NCI-H1694 treated with DMSO at 0.1 percent for 48 hours (cell line): ENCODE measurements at places on chromosomes 4 and X.
A peak's percentile ranks its signal among the peaks of the same experiment; 100 is the strongest.

DNA sequence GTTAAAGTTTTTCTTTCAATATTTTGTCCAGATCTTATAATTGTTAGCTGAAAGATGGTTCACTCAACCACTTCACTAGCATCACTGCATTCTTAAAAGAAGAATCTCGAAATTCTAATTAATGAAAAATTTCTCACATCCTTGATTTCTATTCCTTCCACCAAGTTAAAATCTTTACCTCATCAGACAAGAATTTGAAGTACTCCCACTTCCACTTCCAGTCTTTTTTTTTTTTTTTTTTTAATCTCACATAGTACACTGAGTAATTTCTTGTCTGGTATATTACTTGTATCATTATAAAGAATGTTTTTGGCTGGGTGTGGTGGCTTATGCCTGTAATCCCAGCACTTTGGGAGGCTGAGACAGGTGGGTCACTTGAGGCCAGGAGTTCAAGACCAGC, 73.2 kb downstream of the FBXW7 start:
- DNase-seq, result no peak

GRCh38 chr4:125582302-125582701, 267.5 kb downstream of the FAT4 start:
- no peak for DNase-seq

- DNase-seq, result no peak
These were observed 27.3 kb downstream of the ABCE1 start for GRCh38 chr4:145125396-145125795.

- DNase-seq, result no peak
These were observed 2.3 kb downstream of the PGRMC2 start for GRCh38 chr4:128285085-128285997.

- DNase-seq, result no peak
These were observed 1.3 kb upstream of the JAKMIP1 start for GRCh38 chr4:6201580-6202091.

- no peak for DNase-seq
These were observed 36.6 kb downstream of the CCNG2 start for GRCh38 chr4:77193511-77194102.

- no peak for DNase-seq
These were observed 131.3 kb downstream of the IL1RAPL2 start for GRCh38 chrX:104697294-104697693.

DNA sequence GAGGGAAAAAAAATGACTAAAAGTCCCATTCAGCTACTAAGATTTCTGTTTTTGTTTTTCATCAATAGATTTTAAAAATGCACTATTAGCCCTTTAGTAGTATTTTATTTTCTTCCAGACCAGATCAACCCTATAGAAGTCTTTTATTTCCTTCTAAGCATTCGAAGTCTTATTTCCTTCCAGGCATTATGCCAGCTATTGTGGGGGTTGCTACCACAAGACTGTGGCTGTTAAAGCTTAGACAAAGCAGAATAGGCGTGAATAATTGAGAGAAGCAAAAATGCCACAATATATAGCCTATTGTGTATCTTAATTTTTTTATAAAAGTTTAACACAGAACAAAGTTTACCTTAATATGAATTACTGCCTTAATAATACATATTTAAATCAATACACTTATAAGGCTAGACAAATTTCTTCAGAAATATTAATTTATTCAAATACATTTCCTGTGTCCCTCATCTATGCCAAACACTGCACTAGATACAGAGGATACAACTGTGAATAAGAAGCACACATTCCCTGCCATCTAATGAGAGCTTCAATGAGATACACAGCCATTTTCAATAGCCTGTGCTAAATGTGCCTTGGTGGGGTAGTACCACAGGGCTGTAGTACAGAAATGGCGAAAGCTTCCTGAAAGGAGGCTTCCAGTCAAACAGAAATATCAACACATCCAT, 33.1 kb downstream of the SLC10A7 start:
- DNase-seq, result no peak

DNA sequence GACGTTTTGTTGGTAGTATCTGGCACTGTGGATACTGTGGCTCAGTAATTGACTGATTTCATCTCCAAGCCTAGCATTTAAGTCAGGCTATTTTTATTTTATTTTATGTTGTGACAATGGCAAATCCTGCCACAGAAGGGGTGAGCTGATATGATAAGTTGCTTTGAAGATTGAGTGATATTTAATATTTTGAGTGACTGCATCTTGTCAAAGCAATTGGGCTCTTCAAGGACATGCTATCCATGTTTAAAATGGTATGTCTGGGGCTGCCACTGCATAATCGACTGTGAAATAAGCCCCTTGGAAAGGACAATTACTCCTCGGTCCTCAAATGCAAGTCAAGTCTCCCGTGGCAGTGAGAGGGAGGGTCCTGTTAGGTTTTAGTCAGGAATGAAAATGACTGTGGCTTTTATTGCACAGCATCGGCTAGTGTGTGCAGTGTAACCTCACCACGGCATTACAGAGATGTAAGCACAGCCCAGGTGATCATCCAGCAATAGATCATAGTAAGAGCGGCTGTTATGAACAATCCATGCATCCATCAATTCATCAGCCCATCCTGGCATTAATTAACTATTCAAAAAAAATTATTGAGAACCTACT, 178.2 kb downstream of the GBA3 start:
- DNase-seq, result no peak

DNA sequence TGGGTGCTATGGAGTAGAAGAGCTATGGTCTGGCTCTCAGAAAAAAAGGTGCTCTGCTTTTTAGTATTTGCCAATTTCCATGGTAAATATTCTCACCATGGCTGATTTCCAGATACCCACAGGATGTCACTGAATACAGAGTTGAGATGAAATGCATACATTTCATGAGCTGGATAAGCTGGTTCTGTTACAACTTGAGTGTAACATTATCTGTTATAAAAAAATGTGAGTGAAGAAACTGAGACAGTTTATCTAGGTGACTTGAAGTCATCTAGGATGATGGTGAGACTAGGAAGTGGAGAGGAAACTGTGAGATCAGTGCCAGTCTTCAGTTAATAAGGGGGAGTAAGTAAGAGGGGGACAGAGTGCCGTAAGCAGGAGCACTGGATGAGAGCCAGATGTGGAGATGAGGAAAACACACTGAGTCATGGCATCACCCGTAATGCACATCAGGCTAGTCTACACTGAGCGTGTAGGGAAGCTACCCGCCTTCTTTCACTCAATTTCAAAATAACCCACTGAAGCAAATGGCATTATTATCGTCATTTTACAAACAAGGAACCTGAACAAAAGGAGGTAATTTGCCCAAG, 5.0 kb downstream of the HPSE start:
- no peak for DNase-seq

DNA sequence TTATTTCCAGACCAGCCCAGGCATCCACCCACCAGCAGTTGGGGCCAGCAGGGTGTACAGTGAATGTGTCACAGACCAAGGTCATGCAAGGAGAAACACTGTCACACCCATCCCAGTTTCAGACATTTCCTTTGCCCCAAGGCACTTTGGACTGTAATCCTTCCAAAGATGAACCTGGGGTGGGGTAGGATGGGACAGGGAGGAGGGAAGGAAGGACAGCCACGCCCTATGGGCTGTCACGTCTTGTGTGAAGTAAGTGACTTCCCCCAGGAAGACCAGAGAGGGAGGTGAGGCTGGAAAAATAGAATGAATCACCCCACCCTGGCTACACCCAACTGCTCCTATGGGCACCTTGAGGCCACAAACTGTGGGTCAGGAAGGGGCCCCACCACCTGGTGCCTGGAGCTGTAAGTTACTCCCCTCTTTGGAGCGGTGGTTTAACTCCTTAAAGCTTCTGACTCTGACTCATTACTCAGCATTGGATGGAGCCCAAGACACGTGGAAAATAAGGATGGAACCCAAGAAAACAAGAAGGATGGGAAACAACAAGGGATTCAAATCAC, 349.9 kb upstream of the KLF3 start:
- DNase-seq, result no peak

- DNase-seq, result no peak
These were observed 31.7 kb downstream of the GAB3 start for GRCh38 chrX:154719132-154719675.

DNA sequence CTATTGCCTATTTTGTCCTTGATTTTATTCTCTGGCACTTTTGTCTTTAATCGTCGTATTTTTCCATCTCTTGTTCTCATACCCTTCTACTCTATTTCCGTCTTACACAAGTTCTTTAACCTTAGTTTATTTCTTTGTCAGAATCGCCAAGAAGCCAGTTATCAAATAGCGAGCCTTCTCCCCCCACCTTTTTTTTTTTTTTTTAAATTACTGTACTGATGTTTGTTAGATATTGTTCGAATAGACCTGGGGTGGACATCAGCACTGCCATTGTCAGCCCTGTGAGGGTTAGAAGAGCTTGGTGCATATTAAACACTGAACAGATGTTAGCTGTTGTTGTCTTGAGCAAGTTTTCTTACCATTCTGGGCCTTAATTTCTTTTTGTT, 1.2 kb downstream of the SPCS3 start:
- DNase-seq, result no peak

DNA sequence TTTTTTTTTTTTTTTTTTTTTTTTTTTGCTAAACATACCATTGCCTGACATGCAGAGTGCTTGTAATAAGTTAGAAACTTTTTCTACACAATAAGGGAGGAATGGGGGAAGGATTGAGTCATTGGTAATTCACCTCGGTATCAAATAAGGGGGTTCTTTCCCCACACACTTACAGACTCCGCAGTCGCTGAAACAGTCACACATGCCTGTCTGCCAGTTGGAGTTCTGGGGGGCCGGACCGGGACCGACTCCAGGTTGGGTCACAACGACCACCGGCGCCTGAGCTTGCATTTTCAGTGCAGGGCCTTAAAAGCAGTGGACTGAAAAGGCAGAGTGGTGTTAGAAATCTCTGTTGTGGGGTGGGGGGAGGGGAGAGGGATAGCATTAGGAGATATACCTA, 6.9 kb downstream of the PLAC8 start:
- no peak for DNase-seq

- no peak for DNase-seq
These were observed 164.2 kb upstream of the PITX2 start for GRCh38 chr4:110787109-110787508.

GRCh38 chr4:143477487-143477886, 36.0 kb upstream of the SMARCA5 start:
- DNase-seq, result no peak

- no peak for DNase-seq
These were observed 54.0 kb downstream of the TBCK start for GRCh38 chr4:106261980-106262379.

GRCh38 chr4:7947927-7948326, 8.3 kb upstream of the AFAP1 start:
- DNase-seq, result no peak

GRCh38 chrX:68717196-68717595, 69.7 kb downstream of the STARD8 start:
- no peak for DNase-seq

- no peak for DNase-seq
These were observed 25.2 kb downstream of the P2RY8 start for GRCh38 chrX:1511829-1512228.

DNA sequence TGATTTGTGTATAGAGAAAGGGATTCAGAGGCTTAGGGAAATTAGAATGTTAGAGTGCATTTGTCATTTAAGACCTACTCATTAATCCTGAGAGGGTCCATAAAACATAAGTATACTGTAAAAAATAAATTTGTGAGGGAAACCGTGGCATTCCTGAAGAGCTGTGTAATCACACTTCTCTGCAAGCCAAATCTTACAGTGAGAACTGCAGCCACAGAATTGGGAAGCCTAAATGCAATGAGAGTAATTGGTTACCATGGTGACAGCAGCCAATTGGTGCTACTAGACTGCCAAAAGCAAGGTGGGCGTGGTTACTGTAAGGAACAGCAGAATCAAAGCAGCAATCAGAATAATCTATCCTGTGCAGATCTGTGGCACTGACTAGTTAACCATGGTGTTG, 345.2 kb upstream of the GRID2 start:
- DNase-seq, result no peak

DNA sequence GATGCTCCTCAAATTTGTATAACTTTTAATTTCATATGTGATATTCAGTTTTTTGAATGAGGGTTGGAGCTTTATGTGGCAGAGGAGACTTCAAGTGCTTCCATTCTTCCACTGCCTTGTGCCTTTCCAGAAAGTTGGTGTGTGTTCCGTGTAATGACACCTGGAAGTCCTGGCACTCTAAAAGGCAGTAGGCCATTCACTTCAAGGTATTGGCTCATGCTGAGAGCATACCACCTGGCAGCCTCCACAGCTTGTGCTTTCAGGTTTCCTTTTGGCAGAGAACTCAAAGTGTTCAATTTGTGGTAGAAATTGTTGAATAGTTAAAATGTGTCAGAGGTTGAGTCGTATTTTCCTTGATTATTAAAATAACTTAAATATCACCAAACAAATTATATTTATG, 49.6 kb downstream of the GRIA2 start:
- DNase-seq, result no peak

- no peak for DNase-seq
These were observed 159.2 kb upstream of the CPEB2 start for GRCh38 chr4:14842964-14843630.

DNA sequence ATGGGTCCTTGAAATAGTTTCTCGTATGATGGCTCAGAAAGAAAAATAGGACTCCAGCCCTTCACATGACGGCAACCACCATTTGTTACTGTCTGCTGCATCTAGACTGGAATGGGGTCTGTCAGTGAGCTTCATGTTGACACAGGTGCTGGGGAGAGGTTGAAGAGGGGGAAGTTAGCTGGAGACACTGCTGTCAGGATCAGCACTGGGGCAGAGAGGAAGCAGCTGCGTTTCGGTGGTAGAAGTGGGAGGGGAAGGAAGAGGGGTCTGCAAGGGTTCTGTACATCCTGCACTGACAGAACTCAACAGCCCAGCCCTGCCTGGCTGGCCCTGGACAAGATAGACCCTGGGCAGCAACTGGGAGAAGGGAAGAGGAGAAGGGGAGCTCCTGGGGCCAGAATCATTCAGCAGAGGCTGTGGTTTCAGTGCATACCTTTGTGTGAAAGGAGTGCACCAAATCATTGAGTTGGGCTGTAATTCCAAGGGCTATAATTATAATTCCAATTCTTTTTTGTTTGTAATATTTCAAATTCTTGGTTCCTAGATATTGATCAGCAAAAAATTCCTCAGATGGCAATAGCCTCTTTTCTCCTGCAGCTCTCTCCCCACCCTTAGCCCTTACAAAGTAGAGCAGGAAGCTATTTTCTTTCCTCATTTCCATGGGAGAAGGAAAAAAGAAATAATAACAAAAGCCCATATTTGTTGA, 119.4 kb upstream of the C1GALT1C1 start:
- no peak for DNase-seq

GRCh38 chr4:34046580-34046979, 2197.7 kb downstream of the ARAP2 start:
- no peak for DNase-seq

GRCh38 chr4:186920483-186920882, 196.8 kb upstream of the FAT1 start:
- no peak for DNase-seq

- DNase-seq, result peak; percentile 27
These were observed 49.6 kb downstream of the SMAD1 start for GRCh38 chr4:145531223-145531622.

- DNase-seq, result no peak
These were observed 293.9 kb downstream of the RAB28 start for GRCh38 chr4:13190093-13190721.

- peak; percentile 60 for DNase-seq
These were observed 4.8 kb upstream of the HGFAC start for GRCh38 chr4:3436798-3437581.

- no peak for DNase-seq
These were observed 89.2 kb downstream of the AREG start for GRCh38 chr4:74534121-74534520.

- no peak for DNase-seq
These were observed 46.9 kb upstream of the SYTL5 start for GRCh38 chrX:37959212-37960021.

- DNase-seq, result no peak
These were observed 25.2 kb downstream of the UBQLN2 start for GRCh38 chrX:56588397-56589188.
